ENCODE measurements at places on chromosomes 7 and 10.

GRCh38 chr10:15084502-15084922 is 4.1 kb downstream of the ACBD7 start:
- peak; percentile 16 for DNase-seq

DNA sequence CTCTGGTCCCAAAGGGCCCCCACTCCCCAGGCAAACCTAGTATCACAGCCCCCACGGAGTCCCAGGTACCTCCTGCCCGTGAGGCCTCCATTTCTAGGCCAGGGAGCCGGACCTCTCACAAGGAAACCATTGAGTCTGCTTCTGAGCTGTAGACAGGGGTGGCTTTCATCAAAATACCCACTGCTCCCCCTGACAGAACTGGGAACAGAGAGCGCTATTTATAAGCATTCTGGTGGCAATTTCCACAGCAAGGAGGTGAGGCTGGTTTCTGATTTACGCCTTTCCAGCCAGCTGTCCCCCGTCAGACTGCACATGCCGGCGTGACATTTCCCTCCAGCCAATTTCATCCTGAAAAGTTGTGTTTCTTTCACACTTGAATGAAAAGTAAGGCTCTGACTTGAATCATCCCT is 407.5 kb upstream of the PRKCQ start:
- peak; percentile 60 for DNase-seq

DNA sequence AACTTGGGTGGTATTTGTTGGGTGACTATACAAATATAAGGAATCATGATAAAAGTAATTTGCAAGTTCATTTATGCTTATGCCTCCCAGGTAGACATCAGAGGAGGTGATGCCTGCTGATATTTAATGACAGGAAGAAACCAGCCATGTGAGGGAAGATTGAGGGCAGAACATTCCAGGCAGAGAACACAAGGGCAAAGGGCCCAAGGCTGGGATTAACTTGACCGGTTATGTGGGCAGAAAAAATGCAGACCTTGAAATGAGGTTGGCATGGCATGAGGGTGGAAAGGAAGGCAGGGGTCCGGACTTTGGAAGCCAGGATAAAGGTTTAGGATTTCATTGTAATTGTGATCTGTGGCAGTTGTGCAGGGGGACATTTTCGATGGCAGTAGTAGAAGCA is 68.0 kb upstream of the MTPN start:
- DNase-seq, result no peak

GRCh38 chr7:102463841-102464576 is 654 bp downstream of the ALKBH4 start:
- no peak for DNase-seq

DNA sequence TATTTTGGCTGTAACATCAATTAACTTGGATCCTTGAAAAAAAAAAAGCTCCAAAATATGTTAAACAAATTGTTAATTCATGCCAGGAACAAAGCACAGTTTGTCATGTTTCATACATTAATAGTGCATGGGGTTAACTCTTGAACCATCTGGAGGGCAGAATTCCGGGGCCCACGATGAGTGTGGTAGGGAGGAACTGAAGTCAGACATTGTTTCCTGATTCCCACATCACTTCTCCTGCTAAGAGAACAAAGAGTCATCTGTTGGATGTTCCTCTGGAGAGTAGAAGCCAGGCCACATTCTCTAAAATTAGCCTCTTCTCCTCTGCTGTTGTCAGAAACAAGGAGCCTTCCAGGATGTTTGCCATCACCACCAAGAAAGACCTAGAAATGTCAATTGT is 54.6 kb downstream of the TMEM178B start:
- DNase-seq, result peak; percentile 100

- no peak for DNase-seq
Observed at GRCh38 chr7:55310287-55311025, 54.7 kb upstream of the LANCL2 start.

Data from COLO829 (cell line).